ENCODE measurements at places on chromosomes 5 and 9.

DNA sequence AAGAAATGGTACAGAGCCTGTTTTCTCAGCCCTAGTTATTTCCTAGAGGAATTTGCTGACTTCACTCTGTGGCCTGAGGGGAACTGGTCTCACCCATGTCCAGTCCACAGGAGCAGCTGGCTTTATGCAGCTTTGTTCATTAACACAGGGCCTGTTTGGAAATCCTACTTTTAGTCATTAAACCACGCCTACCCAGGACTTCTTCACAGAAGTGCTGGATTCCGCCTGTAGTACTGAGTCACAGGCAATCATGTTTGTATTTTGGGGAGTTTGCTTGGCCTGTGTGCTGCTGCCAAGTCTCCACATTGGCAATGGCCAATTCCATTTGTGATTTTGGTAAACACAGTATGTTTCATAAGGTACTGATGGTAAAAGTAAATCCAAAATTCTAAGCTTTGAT is 52.8 kb downstream of the CTNND2 start:
- no peak for DNase-seq

GRCh38 chr5:151234476-151235238 is 10.8 kb upstream of the CCDC69 start:
- DNase-seq = peak; percentile 24

DNA sequence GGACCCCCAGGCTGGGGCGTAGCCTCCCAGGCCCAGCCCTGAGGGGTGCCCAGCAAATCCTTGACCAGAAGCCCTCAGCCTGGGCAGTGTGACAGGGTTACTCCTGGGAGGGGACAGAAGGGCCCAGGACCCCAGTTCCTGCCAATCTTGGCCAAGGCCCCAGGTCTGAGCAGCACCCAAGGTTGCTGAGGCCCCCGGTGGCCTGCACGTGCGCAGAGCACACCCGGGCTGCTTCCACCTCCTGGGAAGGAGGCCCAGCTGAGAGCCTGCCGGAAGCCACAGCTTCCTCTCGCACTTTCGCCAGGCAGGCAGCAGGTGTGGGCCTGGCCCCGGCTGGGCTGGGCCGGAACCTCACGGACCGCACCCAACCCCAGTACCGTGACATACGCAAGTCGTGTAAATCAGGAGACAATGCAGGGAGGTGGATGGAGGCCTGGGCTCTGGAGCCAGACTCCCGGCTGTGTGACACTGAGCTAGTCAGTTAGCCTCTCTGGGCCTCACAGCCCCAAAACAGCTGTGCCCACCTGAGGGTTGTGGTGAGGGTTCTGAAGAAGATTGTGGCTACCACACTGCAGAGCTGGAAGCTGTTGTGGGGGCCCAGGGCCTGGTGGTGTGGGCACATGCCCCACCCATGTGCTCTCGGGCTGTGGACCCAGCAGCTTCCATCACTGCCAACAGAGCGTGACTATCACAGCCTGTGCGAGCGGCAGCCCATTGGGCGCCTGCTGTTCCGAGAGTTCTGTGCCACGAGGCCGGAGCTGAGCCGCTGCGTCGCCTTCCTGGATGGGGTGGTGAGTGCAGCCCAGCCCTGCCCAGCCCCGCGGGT is 5.1 kb downstream of the GRK6 start:
- peak; percentile 71 for DNase-seq

DNA sequence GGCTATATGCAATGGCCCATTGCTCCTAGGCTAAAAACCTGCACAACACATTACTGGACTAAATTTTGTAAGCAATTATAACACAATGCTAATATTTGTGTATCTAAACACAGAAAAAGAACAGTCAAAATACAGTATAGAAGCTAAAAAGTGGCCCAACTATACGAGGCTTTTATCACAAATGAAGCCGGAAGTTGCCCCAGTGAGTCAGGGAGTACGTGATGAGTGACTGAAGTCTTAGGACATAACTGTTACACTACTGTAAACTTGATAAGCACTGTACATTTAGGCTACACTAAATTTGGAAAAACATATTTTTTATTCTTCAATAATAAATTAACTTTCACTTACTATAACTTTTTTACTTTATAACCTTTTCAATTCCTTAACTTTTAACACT is 105.2 kb upstream of the PRR16 start:
- DNase-seq = no peak

DNA sequence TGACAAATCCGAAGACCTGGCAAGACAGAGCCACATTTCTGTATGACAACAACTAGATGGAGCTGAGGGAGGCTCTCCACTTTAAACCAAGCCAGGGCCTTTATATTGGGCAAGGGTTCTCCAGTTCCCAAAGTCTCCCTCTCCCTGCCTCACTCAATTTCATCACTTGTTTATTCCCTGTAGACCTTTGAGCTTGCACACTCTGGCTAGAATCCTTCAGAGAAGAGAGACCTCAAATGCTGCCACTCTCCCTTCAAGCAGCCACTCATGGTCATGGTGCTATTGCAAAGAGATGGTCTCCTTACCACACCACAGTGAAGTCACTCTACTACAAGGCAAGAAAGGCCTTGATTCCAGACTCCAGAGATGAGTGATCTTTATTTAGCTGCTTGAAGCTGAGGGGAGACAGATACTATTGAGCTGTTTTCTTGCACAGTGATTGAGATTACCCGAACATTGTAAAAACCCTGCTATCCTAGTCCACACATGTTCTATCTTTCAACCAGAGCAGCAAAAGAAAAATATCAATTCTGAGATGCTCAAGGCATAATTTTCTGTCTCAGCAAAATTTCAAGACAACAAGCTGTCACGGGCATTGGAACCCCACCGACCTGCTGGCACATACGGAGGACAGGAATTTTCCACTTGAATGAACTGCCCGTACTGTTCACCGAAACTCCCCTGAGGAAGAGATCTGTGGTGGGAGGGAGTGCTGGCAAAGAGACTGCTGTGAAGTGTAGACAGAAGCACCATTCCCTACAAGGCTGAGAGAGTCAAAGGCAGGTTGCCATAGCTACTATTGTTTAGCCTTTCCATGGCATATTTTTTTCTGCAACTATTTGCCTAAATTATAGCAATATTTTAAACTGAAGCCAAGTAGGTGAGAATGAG is 81.1 kb downstream of the CDO1 start:
- DNase-seq = no peak

GRCh38 chr9:34179213-34180136 is 632 bp downstream of the UBAP1 start:
- DNase-seq = no peak

- no peak for DNase-seq
Measured at GRCh38 chr9:15218994-15219393, 88.0 kb downstream of the TTC39B start.

GRCh38 chr9:304519-305185 is 90.0 kb downstream of the DOCK8 start:
- no peak for DNase-seq

GRCh38 chr9:125631391-125632085 is 75.5 kb downstream of the MAPKAP1 start:
- no peak for DNase-seq

DNA sequence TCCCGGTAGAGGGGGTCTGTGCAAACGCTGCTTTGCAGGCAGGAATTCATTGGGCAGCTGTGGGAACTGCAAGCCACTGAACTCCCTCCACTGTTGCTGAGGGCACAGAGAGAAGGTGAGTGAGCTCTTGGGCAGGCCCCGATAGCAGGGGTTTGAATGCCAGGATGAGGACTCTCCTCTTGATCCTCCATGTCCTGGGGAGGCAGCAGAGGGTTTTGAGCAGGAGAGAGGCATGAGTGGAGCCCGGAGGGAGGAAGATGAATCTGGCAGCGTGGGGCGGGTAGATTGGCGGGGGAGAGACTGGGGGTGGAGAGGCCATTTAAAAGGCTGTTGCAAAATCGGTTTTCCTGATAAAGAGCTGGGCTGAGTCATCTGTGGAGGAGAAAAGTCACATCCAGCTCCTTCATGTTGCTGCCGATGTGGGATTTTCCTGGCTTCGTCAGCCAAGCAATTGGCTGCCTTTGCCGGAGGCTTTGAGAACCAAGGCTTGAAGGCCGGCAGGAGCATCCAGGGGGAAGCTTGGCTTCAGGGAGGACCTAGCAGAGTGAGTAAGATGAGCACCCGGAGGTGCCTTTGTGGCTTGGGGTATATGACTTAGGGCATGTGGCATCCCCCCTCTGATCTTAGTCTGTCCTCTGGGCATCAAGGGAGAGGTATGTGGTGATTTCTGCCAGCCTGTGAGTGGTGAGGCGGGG is at the start of gene SYNPO:
Gene SYNPO (plus strand): TSS at position 350 of the 695 bp plus-strand sequence. CDS start 7,616 bp downstream, outside the sequence.
- no peak for DNase-seq

GRCh38 chr9:130988905-130989304 is 20.1 kb upstream of the LAMC3 start:
- DNase-seq = no peak

- DNase-seq = no peak
Measured at GRCh38 chr5:15334551-15335266, 165.3 kb upstream of the FBXL7 start.

DNA sequence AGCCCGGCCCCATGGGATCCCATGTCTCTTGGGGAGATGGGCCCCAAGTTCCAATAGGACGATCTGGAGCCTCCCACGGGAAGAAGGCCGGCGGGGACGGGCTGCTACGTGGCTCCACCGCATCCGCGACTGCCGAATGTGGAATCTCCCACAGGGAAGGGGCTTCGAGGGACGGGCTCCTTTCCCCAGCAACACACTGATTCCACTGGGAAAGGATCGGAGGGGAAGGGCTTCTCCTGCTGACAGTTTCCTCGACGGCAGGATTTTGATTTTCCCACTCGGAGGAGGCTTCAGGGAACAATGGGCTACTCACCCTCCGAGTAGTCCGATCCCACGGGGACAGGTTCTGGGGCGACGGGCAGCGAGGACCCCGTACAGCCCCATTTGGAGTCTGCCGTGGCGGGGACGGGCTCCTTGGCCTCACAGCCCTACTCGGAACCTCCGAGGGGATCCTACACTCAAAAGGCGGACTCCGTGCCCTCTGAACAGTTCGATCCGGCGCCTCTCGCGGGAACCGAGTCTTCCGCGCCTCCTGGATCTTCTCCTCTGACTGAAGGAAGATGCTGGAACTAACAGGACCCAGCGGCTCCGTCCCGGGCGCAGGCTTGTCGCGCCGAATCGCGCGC is 1.3 kb downstream of the PROB1 start:
- no peak for DNase-seq

DNA sequence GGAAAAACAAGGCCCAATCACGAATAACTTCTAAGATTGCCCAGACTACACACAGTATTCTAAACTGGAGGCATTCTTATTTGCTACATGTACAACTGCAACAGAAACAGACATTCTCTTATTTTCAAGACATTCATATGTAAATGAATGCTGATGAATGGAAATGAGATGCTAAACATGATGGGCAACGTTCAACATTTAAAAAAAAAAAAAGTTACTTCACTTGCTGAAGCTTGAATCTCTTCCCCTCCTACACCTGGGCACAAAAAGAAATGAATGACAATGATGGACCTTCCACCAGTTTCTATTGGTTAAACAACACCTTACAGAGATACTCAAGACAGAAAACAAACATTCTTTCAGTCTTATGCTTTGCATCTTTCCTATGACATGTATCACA is 160.5 kb downstream of the BNC2 start:
- DNase-seq = no peak

DNA sequence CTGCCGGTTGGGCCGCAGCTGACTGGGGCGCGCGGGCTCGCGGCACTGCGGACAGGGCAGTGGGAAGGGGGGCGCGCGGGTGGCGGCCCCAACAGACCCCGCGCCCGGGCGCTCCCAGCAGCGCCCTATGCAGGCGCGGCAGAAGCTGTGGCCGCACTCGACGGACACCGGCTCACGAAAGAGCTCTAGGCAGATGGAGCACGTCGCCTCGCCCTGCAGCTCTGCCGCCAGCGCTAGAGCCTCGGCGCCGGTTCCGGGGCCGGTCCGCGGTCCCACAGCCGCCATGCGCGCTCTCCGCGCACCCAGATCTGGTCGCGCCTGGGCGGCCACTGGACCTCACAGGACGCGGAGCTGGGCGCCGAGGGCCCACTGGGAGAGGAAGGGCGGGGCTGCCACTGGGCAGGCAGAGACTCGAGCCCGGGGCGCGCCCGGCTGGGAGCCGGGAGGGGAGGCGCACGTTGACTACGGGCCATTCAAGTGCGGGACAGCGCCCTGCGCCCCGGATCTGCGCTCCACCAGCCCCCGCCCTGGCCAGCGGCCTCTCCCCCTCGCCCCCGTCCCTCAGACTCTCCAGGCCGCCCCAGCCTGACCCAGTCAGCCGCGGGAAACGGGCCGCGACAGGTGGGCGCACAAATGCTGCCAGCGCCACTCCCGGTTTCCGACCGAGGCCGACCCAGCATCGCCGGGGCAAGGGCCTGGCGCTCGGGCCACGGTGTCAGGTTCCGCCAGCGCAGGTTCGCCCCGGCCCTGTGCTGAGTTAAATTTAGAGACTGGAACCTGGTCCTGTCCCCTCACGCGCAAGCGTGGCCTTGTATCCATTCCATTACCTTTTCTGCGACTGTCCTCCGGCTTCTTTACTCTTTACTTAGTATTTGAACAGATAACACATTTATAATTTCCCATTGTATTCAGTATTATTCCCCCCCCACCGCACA is at the start of gene TRIM7:
Gene TRIM7 (minus strand): TSS at position 371 of the 935 bp plus-strand sequence. CDS start 86 bp downstream, at position 285.
- DNase-seq = no peak

- no peak for DNase-seq
Measured at GRCh38 chr9:106072421-106072820, 378.1 kb downstream of the TMEM38B start.

DNA sequence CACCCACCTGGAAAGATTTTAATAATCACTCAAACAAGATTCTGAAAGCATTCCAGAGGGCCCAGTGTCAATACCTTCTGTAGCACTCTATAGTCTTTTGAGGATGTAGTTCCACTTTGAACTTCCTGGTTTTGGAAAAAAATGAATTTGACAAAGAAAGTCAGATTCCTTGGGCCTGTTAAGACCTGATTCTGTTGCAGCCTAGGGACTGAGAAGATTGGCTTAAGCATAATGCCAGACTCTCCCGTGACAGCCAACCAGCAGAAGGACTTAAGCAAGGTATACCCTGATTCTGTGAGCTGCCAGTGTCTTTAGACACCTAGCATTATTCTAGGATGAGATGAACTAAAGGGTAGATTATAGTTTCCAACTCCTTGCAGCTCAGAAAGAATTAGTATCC is 6.8 kb downstream of the SPINK5 start:
- DNase-seq = no peak

DNA sequence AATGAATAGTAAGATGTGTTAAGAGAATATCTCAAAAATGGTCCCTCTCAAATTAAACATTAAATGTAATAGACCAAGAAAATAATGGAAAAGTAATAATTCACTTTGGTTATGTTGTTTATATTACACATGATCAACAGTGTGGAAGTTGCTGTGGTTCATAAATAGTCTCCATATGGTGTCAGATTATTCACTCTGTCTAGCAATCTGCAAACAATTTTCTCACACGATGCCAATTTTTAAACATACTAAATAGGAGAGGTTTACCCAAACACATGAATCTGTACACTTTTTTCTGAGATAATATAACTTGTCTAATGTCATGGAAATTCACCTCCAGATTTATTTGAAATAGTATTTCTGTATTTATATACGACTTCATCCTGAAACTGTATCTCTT is 217.4 kb upstream of the FBXL7 start:
- no peak for DNase-seq

DNA sequence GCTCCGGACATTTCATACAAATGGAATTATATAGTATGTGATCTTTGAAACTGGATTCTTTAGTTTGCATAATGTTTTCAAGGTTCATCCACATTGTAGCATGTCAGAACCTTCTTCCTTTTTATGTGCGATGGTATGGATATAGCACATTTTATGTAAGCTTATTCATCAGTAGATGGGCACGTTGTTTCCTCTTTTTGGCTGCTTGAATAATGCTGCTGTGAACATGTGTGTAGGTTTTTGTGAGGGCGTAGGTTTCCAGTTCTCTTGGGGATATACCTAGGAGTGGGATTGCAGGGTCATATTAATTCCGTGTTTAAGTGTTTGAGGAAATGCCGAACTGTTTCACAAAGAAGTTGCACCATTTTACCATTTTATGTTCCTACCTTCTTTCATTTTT is 187.8 kb downstream of the NR3C1 start:
- DNase-seq = no peak

GRCh38 chr9:31153250-31153840 is 1231.1 kb upstream of the ACO1 start:
- DNase-seq = no peak

All from stimulated activated CD8-positive, alpha-beta memory T cell treated with anti-CD3 and anti-CD28 coated beads, Interleukin-4, amount 100 ng/mL, for 24 hours (primary cell).